ENCODE measurements at places on chromosomes 1 and 21.

DNA sequence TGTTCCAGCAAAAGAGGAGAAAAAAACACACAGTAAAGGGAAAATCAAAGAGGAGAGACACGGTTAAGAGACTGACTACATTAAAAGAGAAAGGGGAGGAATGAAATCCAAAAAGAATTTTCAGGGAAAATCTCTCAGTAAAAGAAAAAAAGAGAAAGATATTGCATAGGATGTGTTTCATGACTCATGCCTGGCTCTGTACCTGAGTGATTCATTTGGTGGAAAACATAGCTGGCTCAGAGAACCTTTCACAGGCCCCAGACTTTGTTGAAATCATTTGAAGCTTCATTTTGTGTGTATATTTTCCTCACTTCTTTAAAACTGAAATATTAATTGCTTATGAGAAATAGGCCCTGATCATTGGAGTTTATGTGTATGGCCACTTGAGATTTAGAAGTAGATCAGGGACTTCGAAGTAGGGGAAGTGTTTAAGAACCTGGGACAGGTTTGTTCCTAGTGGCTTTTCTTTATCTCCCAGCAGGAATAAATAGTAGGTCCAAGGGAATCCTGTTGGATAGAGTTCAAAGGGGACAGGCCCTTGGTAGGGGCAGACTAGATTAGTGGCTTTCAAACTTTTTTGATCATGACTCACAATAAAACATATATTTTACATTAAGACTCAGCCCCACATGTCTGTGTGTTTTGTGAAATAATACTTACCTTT, 239.1 kb upstream of the SGIP1 start:
- no peak for DNase-seq

- no peak for DNase-seq
These were observed 58.9 kb downstream of the DDAH1 start for GRCh38 chr1:85406081-85406480.

- DNase-seq: no peak
These were observed 93.1 kb upstream of the RUNX1 start for GRCh38 chr21:35142036-35142815.

DNA sequence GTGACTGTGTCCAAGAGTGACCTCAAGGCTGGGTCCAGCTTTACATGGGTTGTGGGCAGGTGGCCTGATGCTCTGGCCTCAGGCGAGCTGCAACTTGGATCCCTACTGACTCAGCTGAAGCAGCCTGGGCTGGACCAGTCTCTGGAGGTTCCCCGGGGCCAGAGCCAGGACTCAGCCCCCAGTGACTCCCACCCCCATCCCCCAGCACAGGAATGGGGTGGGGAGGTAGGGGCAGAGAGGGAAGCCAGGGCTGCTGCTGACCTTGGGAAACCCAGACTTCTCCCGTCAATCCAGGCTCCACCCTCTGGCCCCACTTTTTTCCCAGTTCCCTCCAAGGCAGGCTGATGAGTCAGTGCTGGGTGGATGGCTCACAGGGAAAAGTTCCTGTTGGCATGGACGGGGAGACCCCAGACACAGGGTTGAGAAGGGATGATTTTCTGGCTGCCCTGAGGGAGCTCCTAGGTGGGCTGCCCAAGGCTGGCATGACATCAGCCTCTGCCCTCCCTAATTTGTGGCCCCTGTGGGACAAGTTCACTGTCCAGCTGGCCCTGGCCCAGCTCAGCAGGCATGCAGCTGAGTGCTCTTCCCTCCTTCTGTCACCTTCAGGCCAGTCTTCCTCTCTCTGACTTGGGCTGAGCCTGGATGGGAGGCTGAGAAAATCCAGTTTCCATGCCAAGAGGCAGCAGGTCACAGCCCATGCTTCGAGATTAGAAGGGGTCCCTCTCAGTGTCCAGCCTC, 2.2 kb downstream of the ZC3H12A start:
- DNase-seq: no peak

DNA sequence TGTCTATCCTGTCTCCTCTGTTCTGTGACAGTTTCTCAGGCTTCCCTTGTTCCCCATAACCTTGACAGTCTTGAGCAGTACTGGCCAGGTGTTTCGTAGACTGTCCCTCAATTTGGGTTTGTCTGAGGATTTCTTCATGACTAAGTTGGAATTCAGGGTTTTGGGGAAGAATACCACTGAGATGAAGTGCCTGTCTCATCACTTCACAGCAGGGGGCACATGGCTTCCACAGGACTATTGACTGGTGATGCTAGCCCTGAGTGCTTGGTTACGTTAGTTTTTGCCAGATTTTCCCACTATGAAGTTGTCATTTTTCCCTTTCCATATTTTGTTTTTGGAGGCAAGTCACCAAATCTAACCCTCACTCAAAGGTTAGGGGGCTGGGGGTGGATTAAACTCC, 45.7 kb downstream of the CDCP2 start:
- DNase-seq: no peak

GRCh38 chr1:211938561-211938997, 96.8 kb downstream of the INTS7 start:
- DNase-seq: peak; percentile 13

DNA sequence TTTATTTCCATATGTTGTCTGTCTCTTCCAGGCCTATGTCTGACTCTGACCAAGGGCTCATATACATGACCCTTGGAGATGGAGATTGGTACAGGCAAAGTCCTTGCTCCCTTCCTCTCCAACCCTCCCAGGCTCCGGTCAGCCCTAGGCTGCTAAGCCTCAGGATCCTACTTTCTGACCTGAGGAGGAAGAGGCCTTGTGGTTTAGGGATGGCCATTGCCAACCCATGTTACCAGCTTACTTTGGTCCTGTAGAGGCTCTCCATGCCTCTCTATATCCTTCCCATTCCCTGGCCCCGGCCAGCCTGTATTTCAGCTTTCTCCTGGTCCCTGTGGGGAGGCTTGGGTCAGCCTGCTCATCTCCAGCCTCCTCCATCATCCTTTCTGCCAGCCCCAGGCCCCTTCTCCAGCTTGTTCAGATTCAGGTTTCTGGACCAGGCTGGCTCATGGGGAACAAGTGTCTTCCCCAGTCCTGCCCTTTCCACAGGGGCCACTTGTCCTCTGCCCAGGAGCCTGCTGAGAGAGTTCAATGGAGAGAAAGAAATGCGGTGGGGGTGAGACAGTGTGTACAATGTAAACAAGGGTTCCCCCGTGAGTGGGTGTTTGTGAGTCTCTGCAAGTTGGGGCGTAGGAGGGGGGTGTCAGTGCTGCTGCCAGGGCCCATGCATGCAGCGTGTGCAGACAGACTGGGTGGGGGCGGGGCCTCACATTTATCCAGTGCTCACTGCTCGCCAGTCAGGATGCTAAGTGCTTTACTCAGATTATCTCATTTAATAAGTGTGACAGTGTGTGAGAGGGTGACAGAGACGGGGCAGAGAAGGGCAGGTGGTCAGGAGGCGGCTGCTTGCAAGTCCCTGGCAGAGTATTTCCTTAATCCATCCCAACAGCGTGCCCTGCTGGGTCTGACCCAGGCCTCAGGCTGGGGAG, 31.3 kb upstream of the FOXO6 start:
- no peak for DNase-seq

- no peak for DNase-seq
These were observed 109.8 kb upstream of the COL6A1 start for GRCh38 chr21:45871616-45872236.

All from CD4-positive, CD25-positive, alpha-beta regulatory T cell (primary cell).